ENCODE measurements at places on chromosomes 6 and 20.

DNA sequence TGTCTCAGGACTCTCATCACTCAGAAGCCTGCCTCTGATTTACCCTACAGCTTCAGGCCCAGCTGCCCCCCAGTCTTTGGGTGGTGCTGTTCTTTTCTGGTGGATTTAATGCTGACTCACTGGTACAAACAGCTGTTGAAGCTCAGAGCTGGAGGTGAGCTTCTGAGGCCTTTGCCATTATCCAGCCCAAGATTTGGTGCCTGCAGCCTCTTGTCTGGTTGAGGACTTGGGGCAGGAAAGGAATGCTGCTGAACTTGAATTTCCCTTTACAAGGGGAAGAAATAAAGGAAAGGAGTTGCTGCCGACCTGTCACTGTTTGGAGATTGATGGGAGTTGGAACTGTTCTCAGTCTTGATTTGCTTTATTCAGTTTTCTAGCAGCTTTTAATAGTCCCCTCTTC is 19.8 kb downstream of the ABCF1 start:
- no peak for DNase-seq

- no peak for DNase-seq
These were observed 17.9 kb downstream of the MDFI start for GRCh38 chr6:41656002-41656691.

- peak; percentile 16 for DNase-seq
These were observed 26.4 kb upstream of the MPC1 start for GRCh38 chr6:166408936-166409755.

- DNase-seq = no peak
These were observed 77.3 kb downstream of the KCNB1 start for GRCh38 chr20:49405062-49405683.

DNA sequence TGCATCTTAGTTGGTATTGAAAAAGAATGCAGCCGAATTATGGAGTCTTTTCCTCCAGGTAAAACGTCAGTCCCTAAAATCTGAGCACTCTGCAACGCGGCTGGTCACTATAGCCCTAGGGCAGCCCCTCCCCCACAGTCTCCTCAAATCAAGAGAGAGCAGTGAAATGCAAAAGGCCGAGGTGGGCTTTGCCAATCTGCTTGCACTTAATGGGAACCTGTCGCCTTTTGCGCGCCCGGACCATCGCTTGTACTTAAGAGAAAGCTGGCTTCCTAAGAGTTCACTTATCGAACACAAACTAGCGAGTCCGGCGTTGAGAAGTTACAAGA is 447 bp downstream of the MCM3 start:
- peak; percentile 56 for DNase-seq

DNA sequence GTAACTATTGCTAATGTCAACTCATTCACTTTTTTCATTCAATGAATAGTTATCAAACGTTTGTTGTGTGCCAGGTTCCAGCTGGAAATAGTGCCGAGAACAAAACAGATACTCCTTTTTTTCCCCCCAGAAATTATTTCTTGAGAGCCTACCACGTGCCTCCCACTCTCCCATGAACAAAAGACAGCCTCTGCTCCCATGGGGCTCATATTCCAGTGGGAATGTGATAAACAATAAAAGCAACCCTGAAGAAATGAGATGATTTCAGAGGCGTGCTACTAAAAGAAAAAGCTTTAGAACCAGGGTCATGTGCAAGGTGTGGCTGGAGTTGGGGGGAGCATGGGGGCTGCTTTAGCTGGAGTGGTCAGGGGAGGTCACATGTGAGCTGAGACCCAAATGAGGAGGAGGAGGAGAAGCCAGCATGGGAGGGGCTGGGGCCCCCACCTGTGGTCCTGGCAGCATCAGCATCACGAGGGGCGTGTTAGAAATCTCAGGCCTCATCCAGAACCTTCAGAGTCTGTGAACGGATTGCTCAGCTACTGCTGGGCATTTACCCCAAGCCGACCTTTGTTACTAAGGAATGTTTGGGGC is 157.4 kb downstream of the EYA2 start:
- DNase-seq = no peak

DNA sequence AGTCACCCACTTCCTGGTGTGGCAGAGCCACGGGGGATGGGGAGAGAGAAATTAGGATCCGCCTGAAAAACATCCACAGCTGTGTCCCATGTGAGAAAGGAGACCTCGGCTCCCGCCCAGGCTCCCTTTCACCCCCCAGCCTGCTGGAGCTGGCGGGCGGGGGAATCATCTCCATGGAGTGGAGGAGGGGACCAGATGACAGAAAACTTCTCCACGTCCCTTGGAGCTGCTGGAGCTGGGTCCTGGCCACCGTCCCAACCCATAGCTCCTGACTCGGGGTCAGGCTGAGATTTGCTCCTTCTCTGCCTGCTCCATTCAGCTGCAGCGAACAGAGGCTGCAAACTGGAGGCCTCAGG is 113.8 kb downstream of the CEBPB start:
- no peak for DNase-seq

GRCh38 chr6:92810913-92811312 is 608.4 kb downstream of the EPHA7 start:
- DNase-seq = peak; percentile 40

Measured in suppressor macrophage (primary cell).